ENCODE measurements at places on chromosomes 11 and 22. TPM values are rescaled to one million over a fixed set of nuclear protein-coding genes. Genes with fewer than 3 reads are reported as not detected.

DNA sequence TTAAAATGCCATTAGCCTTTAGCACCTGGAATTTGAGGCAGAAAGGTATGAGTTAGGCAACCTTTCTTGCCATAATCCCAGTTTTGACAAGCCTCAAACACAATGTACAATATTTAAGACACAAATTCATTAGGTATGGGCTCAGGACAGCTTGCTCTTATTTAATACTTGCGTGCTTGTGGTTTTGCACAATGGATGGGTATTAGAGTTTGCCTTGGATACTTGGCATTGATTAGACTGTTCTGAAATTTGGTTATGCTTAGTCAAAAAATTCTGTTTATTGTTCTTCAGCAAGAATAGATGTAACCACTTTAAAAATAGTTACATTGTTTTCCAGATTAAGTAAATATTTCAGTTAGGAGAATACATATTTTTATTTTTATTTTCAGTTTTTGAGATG, 5.4 kb upstream of the C11orf65 start:
- DNase-seq, result no peak

DNA sequence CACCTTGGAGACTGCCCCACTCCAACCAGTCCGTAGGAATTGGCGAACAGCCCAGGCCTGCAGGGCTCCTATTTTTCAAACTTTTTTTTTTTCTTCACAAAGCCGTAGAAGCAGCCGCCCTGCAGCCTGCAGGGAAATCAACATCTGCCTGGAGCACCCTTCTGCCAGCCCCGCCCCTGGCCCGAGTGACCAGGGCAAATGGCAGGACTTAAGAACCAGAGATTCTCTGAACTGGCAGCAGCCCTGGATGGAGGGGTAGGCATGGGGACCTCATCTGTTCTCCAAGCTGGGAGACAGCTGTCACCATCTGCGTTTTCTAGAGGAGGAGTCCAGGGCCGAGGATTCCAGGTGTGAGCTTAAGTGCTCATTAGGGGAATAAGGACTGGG, 5.6 kb downstream of the SCN2B start:
- no peak for DNase-seq

The ABTB2 gene
- 0.69 TPM for total RNA-seq

GRCh38 chr22:23110190-23110921, 31.4 kb downstream of the RSPH14 start:
- DNase-seq, result no peak

- DNase-seq, result no peak
Measured at GRCh38 chr22:50628543-50629134, 687 bp upstream of the ARSA start.

GRCh38 chr11:2885678-2886081, at the start of gene CDKN1C:
CDKN1C (minus strand) TSS chr11:2885775; CDS start chr11:2885456, 319 bp downstream.
- DNase-seq, result peak; percentile 79

- no peak for DNase-seq
Measured at GRCh38 chr11:5277807-5278382, 8.2 kb upstream of the HBE1 start.

The ZNF70 gene
- 3.3 TPM for total RNA-seq
